ENCODE measurements at places on chromosomes 4 and X. TPM values are rescaled to one million over a fixed set of nuclear protein-coding genes. Genes with fewer than 3 reads are reported as not detected.

- DNase-seq, result no peak
Observed at GRCh38 chr4:24076811-24077210, 187.0 kb upstream of the PPARGC1A start.

DNA sequence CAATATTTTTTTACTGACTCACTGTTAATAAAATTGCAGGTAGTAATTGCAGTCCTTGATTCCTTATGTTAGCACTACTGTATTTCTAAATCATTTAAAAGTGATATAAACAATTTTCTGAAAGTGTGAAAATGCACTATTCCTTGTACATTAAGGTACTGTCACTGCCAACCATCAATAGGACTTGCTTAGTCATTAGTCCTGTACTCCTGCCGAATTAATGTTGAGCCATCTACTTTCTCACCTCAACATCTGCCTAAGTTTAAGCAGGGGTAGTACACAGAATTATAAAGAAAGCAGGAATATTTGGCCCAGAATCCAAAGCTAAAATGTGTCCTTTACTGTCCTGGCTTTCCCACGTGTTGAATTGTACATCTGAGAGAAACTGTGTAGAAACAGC lies 87.0 kb upstream of the TRPC3 start:
- no peak for DNase-seq

Gene GAGE1
- not detected for total RNA-seq

Gene NR0B1
- not detected for total RNA-seq

Gene MGST2
- 8.7 TPM for total RNA-seq

- DNase-seq, result no peak
Observed at GRCh38 chr4:37542706-37543105, 143.5 kb downstream of the RELL1 start.

Gene QRFPR
- total RNA-seq, result not detected

Gene H2AZ1
- total RNA-seq, result 709 TPM

DNA sequence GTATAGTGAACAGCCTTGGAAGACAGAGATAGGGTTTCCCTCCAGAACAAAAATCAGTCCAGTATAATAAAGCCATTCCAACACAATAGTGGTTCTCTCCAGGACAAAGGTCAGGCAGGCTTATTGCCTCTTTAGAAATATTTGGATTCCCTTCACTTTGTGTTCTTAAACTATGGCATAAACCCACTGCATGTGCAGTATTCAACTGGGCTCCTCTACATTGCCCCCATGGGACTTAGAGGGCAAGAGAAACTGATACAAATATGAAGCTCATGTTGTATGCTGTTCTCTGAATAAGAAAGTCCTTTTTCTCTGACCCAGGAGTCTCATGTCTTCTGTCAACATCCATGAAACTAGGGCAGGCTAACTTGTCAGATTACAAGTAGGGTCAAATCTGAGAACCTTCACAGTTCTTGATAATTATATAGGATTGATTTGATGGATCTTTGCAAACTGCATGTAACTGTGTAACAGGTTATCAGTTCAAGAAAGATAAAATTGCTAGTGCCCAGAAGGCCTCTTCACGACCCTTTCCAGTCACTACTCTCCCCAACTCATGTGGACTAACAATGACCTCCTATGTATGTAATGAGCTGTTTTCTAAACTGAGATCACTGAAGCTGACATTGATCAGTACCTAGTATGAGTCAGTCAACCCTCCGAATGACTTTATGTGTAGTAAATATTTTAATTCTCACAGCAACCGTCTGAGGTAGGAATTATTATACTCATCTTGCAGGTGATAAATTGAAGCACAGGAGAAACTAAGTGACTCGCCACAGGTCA lies 31.9 kb upstream of the FAM9C start:
- DNase-seq, result no peak

DNA sequence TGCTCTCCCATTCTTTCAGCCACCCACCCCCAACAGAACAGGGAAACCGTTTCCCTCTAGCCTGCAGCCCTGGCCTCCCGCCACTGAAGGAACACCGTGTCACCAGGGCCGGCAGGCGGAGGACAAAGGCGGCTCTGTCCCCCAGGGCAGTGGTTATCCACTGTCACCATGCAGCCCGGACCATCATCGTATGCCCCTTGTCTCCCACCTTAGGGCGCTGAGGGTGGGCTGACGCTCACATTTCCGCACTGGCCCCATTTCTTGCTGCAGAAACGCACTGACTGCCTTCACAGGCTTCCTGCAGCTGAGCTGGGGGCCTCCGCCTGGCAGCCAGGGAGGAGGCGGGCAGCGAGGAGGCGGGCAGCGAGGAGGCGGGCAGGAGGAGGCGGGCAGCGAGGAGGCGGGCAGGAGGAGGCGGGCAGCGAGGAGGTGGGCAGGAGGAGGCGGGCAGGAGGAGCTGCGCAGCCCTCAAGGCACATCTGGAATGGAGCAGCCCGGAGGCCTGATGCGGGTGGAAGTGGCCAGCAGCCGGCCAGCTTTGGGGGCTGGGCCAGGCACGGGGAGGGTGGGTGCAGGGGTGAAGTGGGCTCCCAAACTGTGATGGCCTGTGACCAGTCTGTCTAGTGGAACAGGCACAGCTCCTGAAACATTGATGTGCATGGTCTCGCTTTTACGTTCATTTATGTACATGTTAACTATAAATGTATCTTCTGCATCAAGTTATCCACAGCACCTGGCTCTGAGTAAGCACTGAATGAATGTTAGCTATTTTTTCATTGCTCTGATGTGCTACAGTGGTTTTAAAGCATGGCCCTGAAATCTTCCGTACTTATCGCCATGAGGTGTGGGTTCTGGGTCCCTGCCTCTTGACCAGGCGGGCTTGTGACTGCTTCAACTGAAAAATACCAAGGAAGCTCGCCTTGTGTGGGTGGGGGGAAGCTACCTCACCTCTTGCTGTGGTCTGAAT lies 20.6 kb upstream of the KIAA0232 start:
- DNase-seq, result no peak

GRCh38 chrX:16012250-16012649 lies 111.1 kb upstream of the GRPR start:
- DNase-seq, result no peak

Gene SHROOM4
- not detected for total RNA-seq

Gene GPR34
- 0.36 TPM for total RNA-seq

DNA sequence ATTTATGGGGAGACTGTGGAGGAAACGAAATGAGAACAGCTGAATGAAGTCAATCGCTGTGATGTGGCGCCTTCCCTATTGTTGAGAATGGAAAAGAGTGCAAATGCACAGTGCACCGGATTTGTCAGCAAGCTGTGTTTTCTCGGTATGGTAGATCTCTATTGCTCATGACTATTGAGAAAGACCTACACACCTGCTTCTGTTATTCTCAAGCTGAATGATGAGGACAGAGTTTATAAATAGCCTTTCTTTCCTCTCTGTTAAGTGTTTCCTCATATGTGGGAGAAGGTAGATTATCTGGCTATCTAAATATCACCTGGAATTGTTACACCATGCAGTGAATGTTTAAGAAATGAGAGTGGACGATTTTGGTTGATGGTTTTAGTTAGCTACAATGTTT lies 650.7 kb downstream of the IL1RAPL1 start:
- no peak for DNase-seq

GRCh38 chr4:41532882-41533281 lies 5.1 kb upstream of the LIMCH1 start:
- no peak for DNase-seq

DNA sequence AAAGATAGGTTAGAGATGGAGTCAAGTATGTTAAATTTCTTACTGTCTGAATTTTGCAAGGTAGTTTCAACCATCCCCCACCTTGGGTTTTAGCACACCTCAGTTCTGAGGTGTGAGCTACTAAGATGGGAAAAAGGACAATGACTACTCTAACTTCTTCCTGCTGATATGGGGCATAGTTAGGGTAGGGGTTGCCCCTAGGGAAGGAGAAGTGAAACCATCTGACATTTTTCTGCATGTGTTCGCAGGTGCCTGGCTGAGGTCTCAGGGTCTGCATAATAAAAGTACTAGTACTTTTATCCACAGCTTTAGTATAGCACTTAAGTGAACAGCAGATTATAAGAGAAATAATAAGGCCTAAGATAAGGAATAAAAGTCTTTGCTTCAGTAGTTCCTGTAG lies 129.5 kb upstream of the CYSLTR1 start:
- DNase-seq, result no peak

Gene ARAP2
- 57.7 TPM for total RNA-seq

- DNase-seq, result no peak
Observed at GRCh38 chr4:24922416-24922815, 9.6 kb upstream of the CCDC149 start.

DNA sequence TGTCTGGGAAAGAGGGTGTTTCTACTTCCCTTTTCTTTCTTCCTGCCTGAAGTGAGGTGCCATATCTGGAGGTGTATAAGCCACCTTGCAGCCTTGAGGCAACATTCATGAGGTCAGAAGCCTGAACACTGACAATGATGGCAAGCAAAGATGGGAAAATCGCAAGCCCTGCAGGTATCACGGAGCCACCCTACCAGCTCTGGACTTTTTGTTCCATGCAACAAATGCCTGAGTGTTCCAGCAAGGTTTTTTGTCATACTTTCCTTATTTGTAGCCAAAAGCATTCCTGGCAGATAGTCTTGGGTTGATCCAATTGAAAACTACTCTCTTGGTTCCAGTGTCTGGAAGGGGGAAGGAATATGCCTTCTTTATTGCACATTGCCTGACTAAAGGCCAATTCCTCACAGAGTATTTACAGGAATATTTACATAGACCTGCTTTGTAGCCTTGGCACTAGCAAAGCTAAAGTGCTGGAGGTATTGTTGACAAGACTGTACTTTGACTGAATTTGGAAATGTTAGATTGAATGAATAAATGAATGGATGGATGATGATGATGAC lies 14.4 kb upstream of the SOD3 start:
- DNase-seq, result no peak

Gene PABPC1L2A
- not detected for total RNA-seq

- DNase-seq, result peak; percentile 39
Observed at GRCh38 chr4:112284662-112285411, 867 bp downstream of the TIFA start.

DNA sequence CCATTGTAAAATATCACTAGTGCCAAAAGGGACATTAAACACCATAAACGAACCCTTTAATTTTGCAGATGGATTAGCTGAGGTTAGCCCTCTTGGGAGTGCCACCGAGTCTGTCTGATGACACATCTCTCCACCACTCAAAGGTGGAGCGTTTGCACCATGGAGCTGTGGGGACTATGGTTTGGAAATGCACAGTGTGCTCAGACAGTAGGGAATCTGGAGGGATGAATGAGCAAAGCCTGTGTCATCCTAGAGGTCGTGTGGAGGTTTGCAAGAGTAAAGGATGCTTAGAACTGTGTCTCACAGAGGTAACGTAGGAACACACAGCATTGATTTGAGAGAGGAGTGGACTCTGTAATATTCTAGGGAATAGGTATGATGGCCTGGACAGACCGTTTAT lies 93.7 kb downstream of the CLNK start:
- no peak for DNase-seq

DNA sequence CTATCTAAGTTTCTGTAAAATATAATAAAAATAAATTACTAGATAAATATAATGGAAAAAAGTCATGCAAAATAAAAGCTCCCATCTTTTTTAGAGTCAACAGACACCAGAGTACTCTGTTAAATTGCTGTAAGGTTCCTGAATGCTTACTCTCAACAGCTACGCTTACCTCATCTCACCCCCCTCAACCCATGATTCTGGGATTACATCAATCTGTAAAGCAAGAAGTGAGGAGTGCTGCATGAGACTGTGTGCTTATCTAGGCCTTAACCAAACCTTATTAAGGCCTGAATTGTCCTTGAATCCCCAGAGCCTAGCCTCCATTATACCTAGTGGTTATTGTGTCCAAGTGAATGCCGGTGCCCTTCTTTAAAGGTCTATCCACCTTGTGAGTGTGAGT lies 735.8 kb downstream of the RPA4 start:
- no peak for DNase-seq

- DNase-seq, result no peak
Observed at GRCh38 chrX:17725181-17725580, 12.1 kb upstream of the SCML1 start.

GRCh38 chr4:145613566-145614232 lies 5.5 kb upstream of the MMAA start:
- DNase-seq, result no peak

DNA sequence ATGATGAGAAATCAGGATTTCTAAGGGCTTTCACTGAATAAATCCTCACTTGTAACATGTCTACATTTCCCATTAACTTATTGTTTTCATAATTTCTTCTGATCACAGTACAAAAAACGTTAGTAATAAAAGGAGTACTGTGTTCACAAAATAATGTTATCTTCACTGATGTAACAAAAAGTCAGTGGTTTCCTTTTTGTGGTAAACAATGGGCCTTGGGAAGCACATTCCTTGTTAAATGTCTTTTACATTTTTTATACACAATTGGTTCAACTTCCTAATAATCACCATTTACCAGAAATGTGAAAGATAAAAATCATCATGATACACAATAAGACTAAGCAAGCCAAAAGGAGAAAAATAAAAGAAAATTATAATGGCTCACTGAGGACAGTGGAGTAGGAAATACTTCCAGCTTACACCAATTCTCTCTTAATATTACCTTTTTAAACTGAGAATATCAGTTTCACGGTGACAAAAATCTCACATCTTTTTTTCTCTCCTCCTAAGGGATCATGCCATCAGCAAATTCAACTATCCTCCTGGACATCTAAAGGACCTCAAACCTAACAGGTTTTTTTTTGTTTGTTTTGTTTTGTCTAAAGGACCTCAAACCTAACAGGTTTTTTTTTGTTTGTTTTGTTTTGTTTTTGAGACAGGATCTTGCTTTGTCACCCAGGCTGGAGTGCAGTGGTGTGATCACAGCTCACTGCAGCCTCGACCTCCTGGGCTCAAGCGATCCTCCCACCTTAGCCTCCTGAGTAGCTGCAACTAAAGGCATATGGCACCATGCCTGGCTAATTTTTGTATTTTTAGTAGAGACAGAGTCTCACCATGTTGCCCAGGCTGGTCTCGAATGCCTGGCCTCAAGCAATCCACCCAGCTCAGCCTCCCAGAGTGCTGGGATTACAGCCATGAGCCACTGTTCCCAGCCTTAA lies 57.3 kb downstream of the FRYL start:
- DNase-seq, result no peak
